ENCODE measurements at places on chromosomes 7 and 10.
A peak's percentile ranks its signal among the peaks of the same experiment; 100 is the strongest.

DNA sequence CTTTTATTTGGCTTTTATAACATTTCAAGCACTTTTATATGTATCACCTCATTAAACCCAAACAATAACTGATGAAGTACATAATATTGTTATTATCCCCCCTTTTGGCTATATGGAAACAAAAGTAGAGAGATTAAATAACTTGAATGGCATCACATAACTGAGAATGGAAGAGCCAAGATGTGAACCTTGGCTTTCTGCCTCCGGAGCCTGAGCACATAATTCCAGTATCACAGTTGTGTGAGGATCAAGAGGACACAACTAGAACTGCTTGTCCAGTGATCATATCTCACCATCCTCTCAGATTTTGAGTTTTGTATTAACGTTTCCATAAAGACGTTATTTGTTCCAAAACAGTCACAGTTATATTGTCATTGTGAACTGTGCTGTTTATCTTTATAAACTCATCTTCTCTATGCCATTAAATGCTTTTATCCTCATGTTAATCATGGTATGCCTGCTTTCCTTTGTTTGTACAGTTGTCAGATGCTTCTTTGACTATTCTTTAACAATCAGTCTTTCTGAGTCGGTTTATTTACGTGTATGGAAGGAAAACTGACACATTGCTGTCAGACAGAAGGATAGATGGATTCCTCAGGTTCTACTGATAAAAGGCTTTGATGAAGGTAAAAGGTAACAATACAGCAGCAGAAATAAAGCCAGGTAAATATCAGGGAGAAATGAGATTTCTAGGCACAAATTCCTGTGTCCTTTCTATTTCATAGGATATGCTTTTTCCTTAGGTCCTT lies 92.0 kb upstream of the FAM13C start:
- DNase-seq, result no peak

GRCh38 chr7:80999100-80999499 lies 80.2 kb upstream of the SEMA3C start:
- no peak for DNase-seq

GRCh38 chr10:5510281-5511072 lies 11.1 kb upstream of the CALML5 start:
- DNase-seq, result no peak

DNA sequence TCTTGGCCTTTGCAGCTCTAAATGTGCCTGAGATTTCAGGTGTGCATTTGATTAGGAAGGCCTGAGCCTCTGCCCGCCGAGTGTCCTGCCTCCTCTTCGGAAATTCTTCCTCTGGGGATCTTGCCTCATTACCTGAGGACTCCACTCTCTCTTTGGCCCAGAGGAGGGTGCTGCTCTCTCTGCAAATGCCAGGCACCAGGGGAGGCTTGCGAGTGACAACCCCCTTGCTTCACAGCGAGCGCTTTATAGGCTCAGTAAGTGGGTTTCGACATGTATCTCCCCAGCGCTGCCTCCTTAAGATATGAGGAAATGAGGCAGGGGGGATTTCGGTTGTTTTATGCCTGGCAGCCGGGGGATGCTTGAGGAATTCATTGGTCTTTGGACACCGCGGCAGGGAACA lies 423.9 kb downstream of the GLRX3 start:
- DNase-seq, result no peak

GRCh38 chr10:124035928-124036558 lies 57.4 kb downstream of the CHST15 start:
- no peak for DNase-seq

GRCh38 chr7:5634107-5634950 lies 147.1 kb downstream of the RNF216 start:
- peak; percentile 96 for DNase-seq

GRCh38 chr10:119947300-119947699 lies 54.8 kb downstream of the SEC23IP start:
- no peak for DNase-seq

DNA sequence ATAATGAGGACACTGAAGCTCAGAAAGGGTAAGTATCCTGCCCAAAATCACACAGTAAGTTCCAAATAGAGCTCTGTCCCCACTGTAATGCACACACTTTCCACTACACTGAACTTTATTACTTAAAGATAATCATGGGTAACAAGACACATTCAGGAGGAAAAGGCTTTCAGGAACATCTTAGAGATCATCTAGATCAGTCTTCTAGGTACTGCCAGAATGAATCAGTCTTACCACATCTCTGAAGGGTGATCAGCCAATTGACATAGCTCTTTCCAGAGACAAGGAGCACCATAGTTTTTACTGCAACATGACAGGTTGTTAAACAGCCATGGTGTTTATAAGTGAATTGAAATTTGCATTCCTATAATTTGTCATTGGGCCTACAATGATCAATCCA lies 5.4 kb upstream of the HERPUD2 start:
- DNase-seq, result no peak

DNA sequence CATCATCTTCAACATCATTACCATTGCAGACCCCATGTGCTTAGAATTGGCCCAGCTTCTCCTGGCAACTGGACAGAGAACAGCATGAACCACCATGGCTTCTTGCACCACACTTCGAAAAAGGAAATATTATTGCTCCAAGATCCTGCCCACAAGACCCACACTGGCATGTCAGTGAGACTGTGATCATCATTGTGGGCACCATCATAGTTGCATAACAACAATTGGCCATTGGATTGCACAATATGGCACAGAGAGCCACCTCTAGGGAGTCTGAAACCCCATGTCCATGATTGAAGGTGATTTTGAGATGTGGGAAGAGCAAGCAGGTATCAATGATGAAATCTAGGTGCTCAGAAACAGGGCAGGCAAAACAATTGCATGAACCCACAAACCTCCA lies 918.9 kb downstream of the GRID1 start:
- DNase-seq, result no peak

- DNase-seq, result no peak
These were observed at the start of gene TBXAS1 for GRCh38 chr7:139829025-139829774. TBXAS1 (plus strand) TSS chr7:139829264; CDS start chr7:139829391, 127 bp downstream.

DNA sequence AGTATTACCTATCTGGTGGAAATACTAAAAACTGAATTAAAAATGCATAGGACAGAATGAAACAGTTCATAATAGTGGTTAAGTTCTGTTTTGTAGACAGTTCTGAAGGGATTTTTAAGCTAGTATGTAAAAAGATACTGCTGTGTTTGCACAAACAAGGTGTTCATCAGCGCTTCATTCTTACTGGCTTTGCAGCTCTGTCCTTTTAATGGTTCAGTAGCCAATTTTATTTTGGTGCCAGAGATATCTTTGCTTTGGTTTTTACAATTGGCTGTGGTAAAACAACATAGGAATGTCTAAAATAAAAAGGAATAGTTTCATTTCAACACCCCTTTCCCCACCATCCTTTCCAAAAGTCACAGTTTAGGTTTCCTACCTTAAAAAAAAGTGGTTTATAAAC lies 33.0 kb downstream of the STAM start:
- no peak for DNase-seq

GRCh38 chr10:7988989-7989388 lies 65.5 kb upstream of the GATA3 start:
- no peak for DNase-seq

GRCh38 chr10:22684699-22685098 lies 29.7 kb downstream of the PIP4K2A start:
- no peak for DNase-seq

DNA sequence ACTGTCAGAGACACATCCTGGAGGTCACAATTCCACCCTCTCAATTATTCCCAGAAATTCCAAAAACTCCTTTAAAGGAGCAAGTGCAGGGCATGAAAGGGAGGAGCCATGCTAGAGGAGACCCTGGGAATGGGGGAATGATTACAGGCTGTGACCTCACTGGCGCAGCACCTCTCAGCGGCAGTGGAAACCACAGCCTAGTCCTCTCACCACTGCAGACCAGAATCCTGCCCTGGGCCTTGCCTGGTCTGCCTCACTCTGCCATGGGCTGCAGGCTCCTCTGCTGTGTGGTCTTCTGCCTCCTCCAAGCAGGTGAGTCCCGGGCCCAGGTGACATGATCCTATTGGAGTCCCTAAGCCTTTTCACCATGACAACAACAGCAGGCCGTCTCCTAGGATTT lies 50.5 kb upstream of the PRSS58 start:
- DNase-seq, result no peak

- no peak for DNase-seq
These were observed 252.4 kb upstream of the GHITM start for GRCh38 chr10:83886871-83887270.

DNA sequence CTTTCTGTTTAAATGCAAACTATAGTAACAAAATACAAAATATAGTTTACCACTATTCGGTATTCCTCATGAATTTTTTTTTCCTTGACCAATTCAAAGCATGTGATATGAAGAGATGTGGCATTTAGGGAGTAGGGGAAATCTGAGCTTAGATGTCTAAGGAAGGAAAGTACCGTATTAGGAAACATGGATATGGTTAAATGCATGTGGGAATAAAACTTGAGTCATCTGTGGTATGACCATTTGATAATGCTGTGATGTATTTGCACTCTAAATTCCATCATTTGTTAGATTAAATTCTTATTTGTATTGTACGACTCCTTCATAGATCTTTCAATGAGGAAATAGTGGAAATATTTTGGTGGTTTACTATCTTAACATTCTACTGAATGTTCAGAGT lies 19.7 kb downstream of the AHR start:
- DNase-seq, result no peak

DNA sequence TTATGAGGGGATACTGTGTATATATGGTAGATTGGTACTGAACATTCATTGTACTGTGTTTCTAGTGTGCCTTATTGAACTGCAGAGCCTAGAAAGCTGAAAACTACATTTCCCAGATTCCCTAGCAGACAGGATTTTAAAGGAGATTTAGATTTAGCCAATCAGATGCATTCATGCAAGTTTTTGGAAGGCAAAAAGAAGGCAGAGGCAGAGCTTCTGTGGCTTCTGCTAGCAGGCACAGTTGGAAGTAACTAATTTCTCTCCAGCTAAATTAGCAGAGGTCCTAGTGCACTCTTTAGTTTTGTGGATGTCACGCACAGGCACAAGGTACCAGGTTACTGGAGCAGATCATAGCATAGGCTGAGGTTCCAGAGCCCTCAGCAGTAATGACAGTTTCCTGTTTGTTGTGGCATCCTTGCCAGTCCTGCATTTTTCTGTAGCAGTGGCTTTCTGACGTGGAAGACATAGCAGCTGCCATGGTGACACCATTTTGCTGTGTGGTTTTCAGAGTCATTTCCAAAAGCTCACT lies 83.7 kb upstream of the CCDC71L start:
- DNase-seq, result no peak
